MV-4-11 (cell line): ENCODE measurements at places on chromosomes 7 and 10.
A peak's percentile ranks its signal among the peaks of the same experiment; 100 is the strongest.

- DNase-seq = no peak
Measured at GRCh38 chr7:51591223-51591622, 274.6 kb upstream of the COBL start.

DNA sequence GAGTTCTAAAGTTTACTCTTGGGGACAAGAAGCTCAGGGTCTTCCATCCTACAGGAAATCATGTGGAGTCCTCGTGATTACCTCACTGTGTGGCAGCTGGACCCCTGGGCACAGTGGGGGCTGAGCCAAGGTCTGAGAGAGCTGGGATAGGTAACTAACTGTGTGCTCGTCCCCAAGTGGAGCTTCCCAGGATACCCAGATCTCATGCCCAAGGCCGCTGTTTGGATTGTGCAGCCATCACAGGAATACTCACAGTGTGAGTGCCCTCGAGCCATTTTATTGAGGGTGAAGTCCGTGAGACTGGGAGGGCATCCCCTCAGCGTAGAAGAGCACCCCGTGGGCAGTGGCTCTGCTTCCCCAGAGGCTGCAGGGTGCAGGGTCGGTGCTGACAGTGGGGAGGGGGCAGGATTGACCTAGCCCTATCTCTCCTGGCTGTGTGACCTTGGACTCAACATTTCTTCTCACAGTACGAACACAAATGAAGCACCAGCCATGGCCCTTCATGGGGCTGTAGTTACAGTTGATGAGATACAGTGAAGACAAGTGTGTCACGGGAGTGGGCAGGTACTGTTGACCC lies 69.6 kb upstream of the LEP start:
- DNase-seq = no peak

DNA sequence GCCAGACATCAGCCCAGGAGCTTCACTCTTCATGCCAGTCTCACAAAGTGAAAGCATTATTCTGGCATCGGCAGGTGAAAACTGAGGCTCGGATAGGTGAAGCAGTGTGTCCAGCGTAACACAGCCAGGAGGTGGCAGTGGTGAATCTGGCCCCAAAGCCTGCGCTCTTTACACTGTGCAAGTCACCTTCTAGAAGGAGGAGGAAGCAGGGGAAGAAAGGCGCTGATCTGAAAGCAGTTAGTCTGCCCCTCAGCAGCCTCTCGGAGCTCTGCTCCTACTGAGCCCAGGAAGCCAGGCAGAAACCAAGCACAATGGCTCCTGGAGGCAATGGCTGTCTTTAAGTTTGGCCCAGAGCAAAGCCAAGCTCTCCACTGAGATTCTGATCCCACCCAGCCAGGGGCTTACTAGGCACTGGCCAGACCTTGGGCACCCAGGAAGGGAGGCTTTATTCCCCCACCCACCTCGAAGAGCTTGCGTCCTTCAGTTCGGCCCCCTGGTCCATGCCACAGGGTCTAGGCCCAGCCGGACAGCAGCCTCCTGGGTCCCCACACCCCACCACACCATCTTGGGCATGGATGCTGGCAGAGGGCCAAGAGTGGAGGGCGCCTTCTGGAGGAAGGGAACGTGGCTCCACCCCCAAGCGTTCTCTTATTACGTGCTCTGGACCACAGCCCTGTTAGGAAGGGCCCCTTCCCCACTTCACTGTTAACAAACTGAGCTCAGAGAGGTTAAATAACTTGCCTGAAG lies 104.5 kb downstream of the GRID1 start:
- peak; percentile 52 for DNase-seq

- peak; percentile 48 for DNase-seq
Measured at GRCh38 chr7:87144173-87144657, 8.0 kb upstream of the DMTF1 start.

DNA sequence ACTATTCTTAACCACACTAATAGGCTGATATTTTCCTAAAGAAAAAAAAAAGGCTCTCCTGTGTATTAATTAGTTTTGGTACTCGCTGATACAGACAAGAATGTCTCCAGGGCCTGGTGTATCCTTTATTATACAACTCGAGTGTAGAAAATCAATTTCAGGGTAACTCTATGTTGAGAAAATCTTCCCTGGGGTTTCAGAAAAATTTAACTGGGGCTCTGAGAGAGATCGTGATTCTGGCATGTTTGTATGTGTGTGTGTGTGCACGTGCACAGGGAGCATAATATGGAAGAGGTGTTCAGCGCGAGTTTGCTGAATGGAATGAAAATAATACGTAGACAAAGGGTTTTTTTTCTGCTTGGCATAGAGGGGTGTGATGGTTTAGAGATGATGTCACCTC lies 496.8 kb downstream of the GPAM start:
- DNase-seq = no peak

DNA sequence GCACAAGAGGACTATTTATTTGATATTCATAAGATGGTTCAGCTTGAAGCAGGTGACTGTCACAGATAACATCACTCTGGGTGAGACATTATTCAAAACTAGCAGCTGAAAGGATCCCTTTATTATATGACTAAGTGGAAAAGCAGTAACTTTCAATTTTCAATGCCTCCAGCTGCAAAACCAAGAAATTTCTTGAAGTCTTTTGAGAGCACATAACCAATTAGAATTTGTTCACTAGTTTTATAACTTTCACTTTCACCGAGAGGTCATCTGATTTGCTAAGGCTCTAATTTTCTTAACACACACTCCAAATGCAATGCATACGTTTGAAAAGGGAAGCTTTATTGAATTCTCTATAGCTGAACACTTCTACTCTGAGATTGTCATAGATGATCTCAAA lies 88.6 kb upstream of the KLF14 start:
- DNase-seq = no peak

- no peak for DNase-seq
Measured at GRCh38 chr7:102436118-102436517, 2.7 kb downstream of the ORAI2 start.

DNA sequence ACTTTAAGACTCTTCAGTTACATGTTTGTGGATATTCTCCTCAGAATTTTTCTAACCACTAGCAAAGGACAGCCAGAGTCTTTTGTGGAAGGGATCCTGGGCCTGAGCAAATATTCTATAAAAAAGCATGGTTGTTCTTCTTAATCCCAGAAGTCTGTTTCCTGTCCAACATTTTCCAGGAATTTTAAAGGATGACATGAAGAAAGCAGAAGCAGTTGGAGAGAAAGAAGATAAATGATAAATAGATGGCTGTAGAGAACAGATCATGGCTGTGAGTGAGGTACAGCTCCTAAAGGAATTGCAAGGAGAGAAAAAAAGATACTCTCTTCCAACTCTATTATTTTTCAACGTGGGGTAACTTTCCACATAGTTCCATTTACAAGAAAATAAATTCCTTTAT lies 91.8 kb upstream of the STEAP4 start:
- no peak for DNase-seq

DNA sequence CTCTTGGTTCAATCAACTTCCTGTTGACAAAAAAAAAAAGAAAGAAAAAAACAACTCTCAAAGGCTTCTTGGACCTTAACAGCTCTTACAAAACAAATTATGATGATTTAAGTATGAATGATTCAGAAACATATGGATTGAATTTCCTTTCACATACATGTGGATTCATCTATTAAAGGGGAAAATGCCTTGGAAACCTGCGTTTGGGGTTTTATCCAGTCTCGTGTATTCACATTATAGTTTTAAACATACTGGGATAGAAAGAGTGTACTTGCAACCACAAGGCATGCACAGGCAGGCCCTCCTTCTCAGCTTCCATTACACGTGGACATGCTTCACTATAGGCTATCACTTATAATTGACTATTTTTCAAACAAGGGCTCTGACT lies 286.7 kb downstream of the INHBA start:
- DNase-seq = no peak

- DNase-seq = peak; percentile 63
Measured at GRCh38 chr10:79202188-79203013, 133.6 kb downstream of the ZMIZ1 start.

DNA sequence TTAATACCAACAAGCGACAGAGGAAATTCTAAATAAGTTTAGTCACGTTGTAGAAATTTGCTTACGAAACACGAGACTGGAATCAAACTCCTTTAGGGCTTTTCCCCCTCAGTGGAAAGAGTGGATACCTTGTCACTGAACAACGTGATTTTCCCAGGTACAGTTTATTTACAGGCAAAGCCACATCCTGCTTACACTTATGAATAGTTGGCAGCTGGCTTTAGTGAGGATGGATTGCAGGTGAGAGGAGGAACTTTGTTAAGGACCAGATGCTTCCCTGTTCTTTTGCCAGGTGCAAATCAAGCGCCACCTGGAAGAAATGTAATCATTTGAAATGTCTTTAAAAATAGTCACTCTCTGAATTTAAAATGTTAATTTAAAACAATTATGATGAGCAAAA lies 282.4 kb downstream of the ADARB2 start:
- DNase-seq = no peak

GRCh38 chr7:132758986-132759385 lies 182.7 kb upstream of the PLXNA4 start:
- peak; percentile 72 for DNase-seq

DNA sequence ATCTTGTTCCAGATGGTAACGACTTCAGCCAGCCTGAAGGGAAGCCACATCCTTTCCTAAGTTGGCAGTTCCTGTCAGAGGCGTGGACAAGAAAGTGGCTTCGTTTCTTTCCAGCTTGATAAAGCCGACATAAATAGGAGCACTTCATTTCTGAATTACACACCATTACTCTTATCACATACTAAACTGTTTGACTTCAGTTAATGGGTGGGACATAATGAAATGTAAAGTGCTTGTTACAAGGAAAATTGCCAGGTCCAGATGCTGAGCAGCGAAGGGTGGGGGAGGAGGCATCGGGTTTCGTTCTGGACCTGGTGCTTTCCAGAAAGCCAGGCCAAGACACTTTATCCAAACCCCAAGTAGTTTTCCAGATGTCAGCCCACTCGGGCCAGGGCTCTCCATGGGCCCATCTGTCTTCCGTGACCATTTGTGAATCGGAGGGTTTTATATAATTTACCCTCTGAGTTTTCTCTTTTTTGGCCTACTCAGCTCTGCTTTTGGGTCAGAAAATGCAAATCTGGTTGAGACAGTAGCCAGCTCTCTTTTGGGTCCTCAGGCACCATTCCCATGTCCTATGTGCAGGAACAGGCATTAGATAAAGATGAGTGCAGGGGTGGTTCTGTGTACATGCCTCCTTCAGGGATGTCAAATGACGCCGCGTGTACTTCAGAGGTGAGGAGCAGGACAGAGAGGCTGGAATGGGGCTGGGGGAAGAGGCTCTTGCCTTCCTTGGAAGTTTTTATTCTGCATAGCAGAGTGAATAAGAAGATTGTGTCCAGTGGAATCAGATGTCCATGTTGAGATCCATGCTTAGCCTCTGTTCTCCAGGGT lies 90.2 kb downstream of the TACC2 start:
- DNase-seq = no peak

DNA sequence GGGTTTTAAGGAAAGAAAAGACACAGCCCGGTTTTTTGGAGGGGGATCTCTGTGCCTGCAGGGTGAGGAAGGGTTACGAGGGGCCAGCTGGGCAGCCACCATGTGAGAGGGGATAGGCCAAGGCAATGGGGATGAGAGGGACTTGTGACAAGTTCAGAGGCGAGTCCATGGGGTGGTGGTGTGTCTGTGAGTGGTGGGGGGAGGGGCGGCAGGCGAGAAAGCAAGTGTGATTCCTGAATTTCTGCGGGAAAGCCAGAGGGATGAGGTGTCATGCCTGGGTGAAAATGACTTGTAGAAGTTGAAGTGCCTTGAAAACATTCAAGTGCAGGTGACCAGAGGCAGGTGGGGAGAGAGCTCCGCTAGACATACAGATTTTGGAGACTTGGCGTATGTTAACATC lies 61.0 kb upstream of the RNF32 start:
- DNase-seq = no peak

DNA sequence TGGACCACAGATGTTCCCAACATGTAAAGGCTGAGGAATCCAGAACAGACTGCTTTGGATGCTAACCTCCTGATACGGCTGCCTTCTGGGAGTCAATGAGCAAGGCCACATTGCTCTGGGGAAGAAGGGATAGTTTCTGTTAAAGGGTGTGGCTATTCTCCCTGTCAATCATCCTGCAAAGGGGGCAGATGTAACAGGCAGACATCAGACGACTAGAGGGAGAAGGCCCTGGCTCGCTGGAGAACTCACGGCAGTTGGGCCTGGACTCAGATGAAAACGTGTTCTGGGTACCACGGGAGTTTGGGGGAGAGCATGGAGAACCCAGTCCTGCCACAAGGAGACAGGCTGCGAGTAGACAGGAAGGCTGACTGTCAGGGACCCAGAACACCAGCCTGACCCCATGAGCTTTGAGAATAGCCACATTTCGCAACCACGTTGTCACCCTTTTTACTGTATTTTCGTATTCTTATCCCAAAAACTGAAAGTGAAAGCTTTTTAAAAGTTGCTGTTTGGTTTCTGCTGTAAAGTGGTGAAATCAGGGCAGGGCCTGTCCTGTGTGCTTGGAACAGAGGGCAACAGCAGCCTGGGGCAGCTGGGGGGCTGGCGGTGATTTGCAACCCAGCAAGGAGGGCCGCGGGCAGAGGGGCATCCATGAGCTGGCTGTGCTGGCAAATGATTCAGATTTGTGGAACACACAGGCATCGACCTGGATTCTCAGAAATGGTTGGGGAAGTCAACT lies 95.3 kb downstream of the MYOF start:
- DNase-seq = peak; percentile 92

DNA sequence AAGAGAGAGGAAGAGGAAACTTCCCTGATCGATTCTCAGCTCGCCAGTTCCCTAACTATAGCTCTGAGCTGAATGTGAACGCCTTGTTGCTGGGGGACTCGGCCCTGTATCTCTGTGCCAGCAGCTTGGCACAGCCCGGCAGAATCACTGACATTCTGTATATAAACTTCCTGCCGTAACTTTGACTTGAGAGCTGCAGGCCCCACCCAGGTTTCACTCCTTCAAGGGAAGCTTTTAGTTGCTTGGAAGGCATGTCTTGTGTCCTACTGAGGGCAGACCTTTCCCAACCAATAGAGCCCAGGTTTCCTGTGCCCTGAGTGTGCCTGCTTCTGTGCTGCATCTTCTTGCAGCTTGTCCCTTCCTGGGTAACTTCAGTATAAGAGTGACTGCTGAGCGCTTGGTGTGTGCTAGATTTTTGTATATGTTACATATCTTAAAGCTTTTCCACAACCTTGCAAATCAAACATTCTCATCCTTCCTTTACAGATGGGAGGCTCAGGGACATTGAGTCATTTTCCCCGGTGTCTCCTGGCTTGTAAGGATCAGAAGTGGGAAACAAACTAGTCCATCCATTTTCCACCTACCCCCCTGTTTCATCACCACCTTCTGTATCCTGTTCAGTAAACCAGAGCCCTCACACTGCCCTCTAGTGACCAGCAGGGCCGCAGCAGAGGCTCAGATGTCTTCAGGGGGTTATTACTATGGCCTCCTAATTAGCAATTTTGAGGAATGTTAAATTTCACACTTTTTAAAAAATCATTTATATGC lies 225.2 kb upstream of the PRSS58 start:
- DNase-seq = peak; percentile 37
